ENCODE measurements at places on chromosomes 6 and 20.

DNA sequence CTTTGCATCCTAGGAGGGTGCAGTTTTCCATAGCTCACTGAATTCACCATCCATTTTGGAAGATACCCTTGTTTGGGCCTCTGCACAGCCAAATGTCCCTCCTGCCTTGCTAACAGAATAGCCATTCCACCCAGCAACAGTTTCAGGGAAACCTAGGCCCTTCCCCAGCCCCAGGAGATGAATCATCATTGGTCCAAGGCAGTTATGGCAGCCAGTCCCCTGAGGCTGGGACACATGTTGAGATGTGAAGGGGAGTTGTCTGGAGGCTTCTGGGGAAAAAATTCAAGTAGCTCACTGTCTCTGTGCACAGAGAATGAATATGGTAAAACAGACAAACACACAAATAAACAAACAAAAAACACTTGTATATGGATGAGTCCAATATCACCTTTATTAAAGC is 17.4 kb upstream of the SIRPB2 start:
- DNase-seq: no peak

DNA sequence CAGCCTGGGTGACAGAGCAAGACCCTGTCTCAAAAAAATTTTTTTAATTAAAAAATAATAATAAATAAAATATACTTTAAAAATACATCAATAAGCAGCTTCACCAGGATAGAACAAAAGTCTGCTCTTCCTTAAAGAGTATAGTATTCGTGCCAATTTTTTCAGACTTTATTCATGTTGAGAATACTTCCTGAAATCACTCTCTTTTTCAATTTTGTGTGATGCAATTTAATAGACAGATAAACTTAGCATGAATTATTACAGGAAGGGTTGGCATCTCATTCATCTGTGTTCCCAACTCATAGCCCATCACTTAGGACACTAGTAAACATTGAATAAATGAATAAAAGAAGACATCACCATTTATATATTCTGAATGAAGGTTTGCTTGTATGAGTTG is 52.4 kb downstream of the IPCEF1 start:
- no peak for DNase-seq

GRCh38 chr6:11343963-11344723 is 111.7 kb upstream of the NEDD9 start:
- no peak for DNase-seq

GRCh38 chr6:169968541-169969270 is 217.3 kb downstream of the ERMARD start:
- DNase-seq: no peak

- DNase-seq: no peak
These were observed 21.1 kb downstream of the PNPLA1 start for GRCh38 chr6:36290668-36291620.

DNA sequence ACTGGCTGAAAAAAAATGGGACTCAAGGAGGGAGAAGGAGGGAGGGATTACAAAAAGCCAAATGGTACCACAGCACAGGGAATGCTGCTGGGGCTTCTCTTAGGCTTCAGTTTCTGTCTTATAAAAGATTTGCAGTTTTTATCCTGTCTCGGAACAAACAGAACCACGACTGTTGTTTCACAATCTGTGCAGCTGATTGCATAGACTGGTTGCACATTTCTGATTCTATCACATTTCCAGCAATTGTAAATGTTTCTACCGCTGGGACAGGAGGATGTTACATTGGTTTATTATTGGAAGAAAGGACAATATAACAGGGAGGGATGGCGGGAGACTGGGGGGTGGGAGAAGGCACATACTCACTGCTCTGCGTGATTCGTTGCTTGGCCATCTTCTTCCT is 73.5 kb upstream of the ARID1B start:
- DNase-seq: no peak

- DNase-seq: no peak
These were observed 3.9 kb downstream of the NFS1 start for GRCh38 chr20:35695245-35695749.

DNA sequence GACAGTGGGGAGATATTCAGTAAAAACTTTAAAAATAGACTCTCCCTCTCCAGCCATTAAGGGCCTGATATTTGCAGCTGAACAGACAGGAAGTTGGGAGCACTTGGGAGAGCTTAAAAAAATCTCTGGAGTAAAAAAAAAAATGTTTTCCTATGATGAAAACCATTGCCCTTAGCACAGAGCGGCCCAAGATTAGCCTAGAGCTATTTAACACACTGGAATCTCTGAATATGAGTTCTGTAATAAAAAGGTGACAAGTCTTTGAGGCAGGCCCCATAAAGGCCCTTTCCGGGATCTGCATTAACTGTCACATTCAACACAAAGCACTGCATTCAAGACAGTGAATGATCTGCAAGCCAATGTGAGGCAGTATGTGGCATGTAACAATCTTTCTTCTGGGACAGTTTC is 393.7 kb downstream of the ZFAND3 start:
- no peak for DNase-seq

All from CD4-positive, alpha-beta T cell (primary cell).